ENCODE measurements at places on chromosomes 4 and X.
A peak's percentile ranks its signal among the peaks of the same experiment; 100 is the strongest.

DNA sequence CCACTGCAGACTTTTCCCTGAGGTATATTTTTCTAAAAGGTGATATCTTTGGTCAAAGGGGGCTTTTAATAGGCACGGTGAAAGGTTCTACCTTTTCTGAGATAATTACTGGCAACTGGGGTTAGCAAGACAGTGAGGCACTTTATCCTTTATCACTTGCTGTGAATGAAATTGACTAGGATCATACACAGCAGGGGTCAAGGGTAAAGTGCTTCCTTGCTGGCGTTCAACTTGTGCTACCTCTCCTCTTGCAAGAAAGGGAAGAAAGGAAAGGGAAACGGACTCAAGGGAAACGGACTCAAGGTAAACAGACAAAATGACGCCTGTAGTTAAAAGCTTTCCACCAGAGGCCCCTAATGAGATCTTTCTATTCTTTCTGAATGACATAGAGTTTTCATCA, 78.6 kb upstream of the RAPGEF2 start:
- no peak for DNase-seq

GRCh38 chr4:23828020-23828715, 61.7 kb downstream of the PPARGC1A start:
- DNase-seq = no peak

GRCh38 chr4:100254237-100254636, 64.0 kb upstream of the DDIT4L start:
- DNase-seq = no peak

GRCh38 chr4:137905930-137906329, 336.2 kb downstream of the SLC7A11 start:
- no peak for DNase-seq

GRCh38 chrX:65532016-65532415, 2.6 kb downstream of the LAS1L start:
- DNase-seq = no peak

- DNase-seq = no peak
Observed at GRCh38 chrX:44935640-44936039, 62.7 kb downstream of the KDM6A start.

DNA sequence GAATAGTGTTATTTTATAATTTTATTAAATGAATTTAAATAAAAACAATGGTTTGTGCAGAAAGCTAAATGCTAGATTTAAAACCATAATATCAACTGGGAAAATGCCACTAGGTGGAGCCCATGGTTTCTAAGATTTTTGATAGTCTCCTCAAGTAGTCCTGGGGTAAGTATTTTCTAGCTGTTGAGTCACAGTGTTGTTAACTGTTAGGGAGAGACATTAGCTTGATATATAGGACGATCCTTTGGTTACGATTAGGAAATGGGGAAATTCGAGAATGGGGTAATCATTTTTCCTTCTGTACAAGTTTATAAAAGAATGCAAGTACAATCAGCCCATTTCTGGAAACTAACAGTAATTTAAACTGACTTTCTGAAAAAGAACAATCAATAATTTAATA, 378.4 kb downstream of the ANKRD50 start:
- peak; percentile 3 for DNase-seq

DNA sequence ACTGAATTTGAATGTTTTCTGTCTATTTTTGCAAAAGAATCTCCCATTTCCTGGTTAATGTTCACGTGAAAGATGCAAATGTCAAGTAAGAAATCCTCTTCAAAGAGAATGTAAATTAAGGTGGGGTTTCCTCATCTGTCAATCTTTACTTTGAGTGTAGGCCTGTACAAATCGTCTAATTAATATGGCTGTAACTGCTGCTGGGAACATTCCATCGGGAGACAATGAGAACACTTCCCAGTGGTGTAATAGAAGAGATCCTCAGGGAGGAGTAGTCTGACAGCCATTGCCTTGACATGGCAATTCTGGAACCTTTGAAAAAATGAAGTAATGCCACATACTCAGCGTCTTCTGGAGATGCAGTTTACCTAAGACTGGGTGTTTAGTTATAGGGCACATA, 3.7 kb downstream of the EREG start:
- DNase-seq = no peak

GRCh38 chr4:29453303-29453820, 1266.8 kb upstream of the PCDH7 start:
- DNase-seq = no peak

- DNase-seq = peak; percentile 20
Observed at GRCh38 chrX:154021131-154021611, 1.5 kb upstream of the IRAK1 start.
